ENCODE measurements at places on chromosomes 12 and 14.

DNA sequence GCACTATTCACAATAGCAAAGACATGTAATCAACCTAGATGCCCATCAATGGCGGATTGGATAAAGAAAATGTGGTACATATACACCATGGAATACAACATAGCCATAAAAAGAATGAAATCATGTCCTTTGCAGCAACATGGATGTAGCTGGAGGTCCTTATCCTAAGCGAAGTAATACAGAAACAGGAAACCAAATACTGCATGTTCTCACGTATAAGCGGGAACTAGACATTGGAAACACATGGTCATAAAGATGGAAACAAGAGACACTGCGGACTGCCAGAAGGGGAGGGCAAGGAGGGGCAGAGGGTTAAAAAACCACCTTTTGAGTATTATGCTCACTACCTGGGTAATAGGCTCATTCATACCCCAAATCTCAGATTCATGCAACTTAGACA, 234.1 kb upstream of the PLXNC1 start:
- DNase-seq, result no peak

DNA sequence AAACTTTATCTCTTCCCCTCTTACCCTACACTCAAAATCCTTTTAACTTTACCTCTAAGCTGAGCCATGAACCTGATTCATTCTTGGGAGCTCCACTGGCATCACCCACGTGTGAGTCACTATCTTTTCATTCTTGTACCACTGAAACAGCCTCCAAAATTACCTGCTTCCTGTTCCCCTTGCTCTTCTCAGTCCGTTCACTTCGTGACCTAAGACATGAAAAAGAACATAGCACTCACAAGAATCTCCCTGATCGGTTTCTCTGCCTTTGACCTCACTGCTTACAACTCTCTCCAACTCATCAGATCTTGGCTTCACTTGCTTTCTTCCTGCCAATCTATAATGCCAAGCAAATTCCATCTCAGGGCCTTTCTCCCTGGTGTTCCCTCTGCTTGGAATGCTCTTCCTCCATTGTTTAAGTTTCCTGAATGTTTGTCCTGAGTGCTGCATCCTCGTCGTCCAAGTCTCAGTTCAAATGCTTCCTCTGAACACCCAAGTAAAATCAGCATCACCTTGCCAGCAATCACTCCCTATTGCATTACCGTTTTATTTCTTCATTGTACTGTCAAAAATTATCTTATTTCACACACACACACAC, 9.2 kb downstream of the GLIPR1 start:
- no peak for DNase-seq

DNA sequence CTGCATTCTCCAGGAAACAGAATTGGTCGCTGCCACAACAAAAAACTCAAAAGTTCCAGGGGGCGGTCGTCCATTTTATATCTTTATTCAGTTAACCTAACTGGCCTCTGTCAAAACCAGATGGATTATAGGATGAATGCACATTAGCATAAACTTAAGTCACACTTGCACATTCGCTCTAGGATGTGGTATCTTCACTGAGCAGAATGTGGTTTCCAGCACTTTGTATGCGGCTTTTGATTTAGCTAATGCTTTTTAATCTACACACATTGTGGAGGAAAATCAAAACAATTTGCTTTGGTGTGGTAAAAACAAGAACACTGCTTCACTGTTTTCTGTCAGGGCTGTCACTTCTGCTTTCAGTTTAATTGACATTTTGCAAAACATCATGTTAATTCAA, 4.5 kb downstream of the TAS2R50 start:
- DNase-seq, result no peak

GRCh38 chr12:30138483-30138882, 354.7 kb upstream of the TMTC1 start:
- no peak for DNase-seq

GRCh38 chr14:33707716-33708115, 243.2 kb downstream of the EGLN3 start:
- DNase-seq, result no peak

DNA sequence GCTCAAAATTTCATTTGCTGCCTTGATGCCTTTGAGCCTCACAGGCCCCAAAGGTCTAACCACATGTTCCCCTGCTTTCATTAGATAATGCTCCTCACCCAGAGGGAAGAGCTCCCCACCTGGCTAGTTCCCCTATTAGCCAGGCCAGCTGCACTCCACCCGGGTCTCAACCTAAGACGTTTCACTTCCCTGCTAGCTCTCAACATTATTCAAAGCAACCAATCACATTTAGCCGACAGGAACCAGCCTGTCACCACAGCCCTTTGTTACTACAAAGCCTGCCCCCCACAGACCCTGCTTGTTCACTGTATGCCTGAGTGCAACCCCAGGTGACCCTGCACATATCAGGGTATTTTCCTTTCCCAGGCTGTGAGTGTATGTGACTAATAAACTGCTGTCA, 78.6 kb downstream of the SLC15A5 start:
- DNase-seq, result no peak

- no peak for DNase-seq
Observed at GRCh38 chr12:32494656-32495055, 95.3 kb downstream of the FGD4 start.

DNA sequence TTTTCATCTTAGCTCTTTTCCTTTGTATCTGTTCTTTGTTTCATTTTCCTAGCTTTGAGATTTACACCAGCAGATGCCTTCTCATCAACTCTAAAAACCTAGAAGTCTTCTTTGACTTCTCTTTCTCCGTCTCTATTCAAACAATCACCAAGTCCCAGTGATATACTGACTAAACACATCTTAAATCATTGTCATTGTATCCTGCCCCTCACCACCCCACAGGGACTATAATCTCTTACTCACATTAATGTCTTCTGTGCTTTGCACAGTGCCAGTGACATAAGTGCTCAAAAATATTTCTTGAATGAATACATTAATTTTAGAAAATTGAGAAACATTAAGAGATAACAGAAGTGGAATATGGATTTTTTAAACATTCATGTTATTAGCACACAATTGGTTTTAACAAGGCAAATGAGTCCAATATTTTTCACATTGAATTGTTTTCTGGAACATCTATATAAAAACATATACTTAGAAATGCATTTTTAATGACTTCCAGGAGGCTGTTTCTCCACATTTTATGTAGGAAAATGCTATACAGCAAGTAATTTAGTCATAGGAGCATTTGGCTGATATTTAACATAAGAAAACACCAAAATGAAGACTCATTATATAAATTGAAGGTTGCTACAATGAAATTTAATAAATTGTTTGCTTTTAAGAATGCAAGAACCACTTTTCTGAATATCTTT, 472.8 kb upstream of the PRICKLE1 start:
- DNase-seq, result no peak
